Osteoblast (primary cell): ENCODE measurements at places on chromosomes 5 and 9. TPM values are rescaled to one million over a fixed set of nuclear protein-coding genes. Genes with fewer than 3 reads are reported as not detected.

Gene IFNK
- total RNA-seq, result not detected in 2 replicates

Gene OBP2B
- total RNA-seq, result not detected in 2 replicates

Gene FBP2
- not detected in 2 replicates for total RNA-seq

Gene PCDHB10
- total RNA-seq, result 2.2 and 2.7 TPM in 2 replicates

Gene OTP
- under 0.01 TPM in 1 of 2 replicates, not detected in the other for total RNA-seq

GRCh38 chr5:135034963-135035677 is 1.1 kb upstream of the PITX1 start:
- DNase-seq, result peak; percentile 73

DNA sequence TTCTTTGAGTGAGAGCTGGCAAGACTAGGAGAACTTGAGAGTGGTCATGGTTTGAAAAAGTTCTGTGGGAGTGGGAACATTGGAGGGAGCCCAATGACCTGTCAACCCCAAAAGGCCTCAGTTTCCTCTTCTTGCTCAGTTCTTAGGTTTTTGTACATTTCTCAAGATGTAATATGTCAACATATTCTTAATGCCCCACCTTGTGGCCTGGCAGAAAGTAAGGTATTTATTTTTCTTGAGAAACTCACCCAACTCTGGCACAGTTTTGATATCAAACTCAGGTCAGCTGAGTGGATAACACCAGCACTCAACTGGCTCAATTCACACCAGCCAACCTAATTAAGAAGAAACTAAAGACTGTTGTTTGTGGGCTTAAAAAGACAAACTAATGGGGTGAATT is 123.0 kb upstream of the SLC27A6 start:
- DNase-seq, result no peak
